HAP-1 (cell line): ENCODE measurements at places on chromosomes 3 and 15.

DNA sequence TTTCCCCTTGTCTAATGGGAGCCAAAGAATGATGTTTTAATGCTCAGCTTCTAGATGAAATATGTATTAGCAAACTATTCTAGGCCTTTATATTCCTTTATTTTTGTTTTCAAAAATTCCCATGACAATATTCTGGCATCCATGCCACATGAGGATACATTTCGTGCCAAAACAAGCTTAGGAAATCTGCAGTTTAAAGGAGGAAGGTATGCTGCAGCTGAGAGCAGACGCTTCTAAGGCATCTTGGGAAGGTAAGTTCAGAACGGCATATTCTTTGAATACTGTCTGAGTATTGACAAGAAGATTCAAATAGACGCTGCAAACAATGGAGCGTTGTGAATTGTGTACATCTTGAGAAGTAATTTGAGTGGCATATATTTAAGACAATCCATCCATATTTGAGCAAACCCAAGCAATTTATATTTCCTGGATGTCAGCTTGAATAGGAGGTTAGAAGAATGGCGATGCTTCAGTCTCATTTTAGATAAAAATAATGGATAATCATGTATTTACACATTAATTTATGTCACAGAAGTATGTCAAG is 158.6 kb downstream of the RAP2B start:
- no peak for DNase-seq

GRCh38 chr15:79897380-79897678 is 515 bp upstream of the MTHFS start:
- DNase-seq = peak; percentile 27

DNA sequence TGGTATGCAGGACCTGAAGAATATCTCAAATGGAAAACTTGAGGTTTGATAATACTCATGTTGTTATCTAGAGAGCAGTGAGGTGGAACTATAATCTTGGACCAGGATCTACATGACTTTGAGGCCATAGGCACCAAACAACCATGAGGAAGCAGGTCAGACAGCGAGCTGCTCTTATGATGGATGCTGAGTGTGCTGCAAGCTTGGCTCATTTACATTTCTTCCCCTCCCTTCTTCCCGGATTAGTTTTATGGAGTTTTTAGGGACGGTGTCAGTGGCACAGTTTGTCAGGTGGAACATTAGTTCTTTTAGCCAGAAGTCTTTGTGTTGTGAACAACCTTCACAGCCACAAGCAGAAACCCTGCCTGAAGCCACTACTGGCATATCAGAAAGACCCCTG is 8.0 kb upstream of the MYZAP start:
- no peak for DNase-seq

DNA sequence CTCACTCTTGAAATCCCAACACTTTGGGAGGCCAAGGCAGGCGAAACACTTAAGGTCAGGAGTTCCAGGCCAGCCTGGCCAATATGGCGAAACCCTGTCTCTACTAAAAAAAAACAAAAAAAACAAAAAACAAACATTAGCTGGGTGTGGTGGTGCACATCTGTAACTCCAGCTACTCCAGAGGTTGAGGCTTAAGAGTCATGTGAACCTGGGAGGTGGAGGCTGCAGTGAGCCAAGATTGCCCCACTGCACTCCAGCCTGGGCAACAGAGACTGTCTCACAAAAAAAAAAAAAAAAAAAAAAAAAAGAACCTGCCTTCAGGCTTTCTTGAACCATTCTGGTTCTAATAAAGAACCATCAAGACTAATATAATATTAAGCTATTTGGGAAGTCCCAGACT is 16.5 kb downstream of the ARPP19 start:
- DNase-seq = no peak

- no peak for DNase-seq
These were observed 231.0 kb downstream of the SNRPN start for GRCh38 chr15:25185791-25186190.

DNA sequence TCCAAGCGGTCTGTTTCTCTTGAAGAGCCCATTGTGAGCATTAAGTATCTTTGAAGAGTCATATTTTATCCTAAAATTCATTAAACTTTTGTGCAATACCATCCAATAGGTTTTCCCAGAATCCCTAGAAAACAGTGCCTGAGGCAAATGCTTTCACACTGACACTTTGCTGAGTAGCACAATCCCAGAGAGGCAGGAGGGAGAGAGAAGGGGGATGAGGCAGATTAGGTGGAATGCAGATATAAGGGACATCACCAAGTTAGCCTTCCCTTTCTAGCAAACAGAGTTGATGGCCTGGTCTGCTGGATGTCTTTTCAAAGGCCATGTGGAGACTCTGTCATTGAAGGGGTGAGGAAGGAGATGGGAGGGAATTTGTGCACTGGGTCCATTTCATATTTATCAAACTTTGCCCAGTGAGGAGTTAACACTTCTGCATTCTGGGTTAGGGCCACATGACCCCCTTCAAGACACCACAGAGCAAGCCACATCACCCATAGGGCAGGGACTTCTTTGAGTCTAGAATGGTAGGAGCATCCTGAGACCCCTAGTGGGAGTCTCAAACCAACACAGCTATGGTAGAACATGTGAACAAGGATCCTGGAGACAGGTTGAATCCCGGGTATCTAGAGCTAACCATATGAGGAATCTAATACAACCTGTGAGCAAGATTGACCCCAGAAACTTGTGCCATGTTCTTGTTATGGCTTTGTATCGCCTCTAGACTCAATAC is 32.0 kb upstream of the SEMA6D start:
- no peak for DNase-seq

GRCh38 chr3:49928481-49929017 is 1.1 kb downstream of the MON1A start:
- no peak for DNase-seq

- DNase-seq = no peak
These were observed 59.4 kb upstream of the VGLL4 start for GRCh38 chr3:11703146-11703545.

DNA sequence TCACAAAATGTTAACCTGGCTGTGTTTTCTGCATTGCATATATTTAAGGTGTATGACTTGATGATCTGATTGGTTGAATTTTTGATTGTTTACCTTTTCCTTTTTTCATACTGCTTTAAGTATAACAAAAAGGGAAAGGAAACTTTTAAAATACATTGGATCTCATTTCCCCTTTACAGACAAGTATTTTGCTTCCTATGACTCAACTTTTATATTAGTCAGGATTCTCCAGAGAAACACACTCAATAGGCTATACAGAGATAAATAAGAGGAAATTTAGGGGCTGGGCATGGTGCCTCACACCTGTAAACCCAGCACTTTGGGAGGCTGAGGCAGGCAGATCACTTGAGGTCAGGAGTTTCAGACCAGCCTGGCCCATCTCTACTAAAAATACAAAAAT is 205.8 kb downstream of the TJP1 start:
- DNase-seq = no peak

GRCh38 chr15:70014860-70015490 is 82.7 kb downstream of the TLE3 start:
- no peak for DNase-seq

DNA sequence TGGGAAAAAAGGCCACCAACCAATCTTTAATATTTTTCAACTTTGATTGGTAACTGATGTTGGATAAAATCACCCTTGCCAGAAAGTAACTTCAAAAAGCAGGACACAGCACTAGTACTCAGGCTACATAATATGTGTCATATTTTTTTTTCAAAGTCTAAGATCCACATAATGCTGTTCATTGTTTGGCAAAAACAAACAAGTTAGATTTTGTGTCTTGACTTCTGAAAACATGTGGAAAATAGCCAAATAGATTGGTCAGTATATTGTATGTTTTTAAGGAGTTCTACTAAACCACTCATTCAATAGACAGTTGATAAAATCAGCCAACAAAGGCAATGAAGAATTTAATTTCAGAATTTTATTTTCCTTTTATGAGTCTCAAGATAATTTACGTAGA is 111.7 kb upstream of the CCDC54 start:
- DNase-seq = no peak
